ENCODE measurements at places on chromosomes 5 and 9.

- H3K27ac ChIP-seq, result no peak overlapping the region
- no peak for DNase-seq
- H3K27me3 ChIP-seq, result no peaks in the 10 kb centered on the region
- 0 out of 2 replicates have a peak, but pooled peaks cover 6% of the 10 kb centered on the region for H3K4me1 ChIP-seq
- no peaks in the 10 kb centered on the region for H3K36me3 ChIP-seq
Measured at GRCh38 chr9:135902655-135903357, 4.5 kb downstream of the CAMSAP1 start.

DNA sequence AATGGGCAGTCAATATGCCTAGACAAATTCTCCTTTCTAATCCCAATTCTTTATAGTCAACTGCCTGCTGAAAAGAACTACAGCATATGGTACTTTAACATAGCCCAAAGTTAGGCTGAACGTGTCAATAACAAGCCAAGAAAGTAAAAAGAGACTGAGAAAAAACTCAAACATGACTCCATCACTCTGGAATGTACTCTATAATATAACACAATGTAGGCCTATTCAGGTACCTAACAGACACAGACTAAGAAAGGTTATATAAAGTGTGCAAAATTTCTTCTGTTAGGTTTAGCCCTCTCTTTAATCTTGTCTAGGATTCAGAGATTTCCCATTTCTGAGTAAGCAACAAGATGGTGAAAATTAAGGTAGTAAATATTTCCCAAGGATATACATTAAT lies 209.7 kb upstream of the PRR16 start:
- DNase-seq, result no peak
- no peak overlapping the region for H3K27ac ChIP-seq

DNA sequence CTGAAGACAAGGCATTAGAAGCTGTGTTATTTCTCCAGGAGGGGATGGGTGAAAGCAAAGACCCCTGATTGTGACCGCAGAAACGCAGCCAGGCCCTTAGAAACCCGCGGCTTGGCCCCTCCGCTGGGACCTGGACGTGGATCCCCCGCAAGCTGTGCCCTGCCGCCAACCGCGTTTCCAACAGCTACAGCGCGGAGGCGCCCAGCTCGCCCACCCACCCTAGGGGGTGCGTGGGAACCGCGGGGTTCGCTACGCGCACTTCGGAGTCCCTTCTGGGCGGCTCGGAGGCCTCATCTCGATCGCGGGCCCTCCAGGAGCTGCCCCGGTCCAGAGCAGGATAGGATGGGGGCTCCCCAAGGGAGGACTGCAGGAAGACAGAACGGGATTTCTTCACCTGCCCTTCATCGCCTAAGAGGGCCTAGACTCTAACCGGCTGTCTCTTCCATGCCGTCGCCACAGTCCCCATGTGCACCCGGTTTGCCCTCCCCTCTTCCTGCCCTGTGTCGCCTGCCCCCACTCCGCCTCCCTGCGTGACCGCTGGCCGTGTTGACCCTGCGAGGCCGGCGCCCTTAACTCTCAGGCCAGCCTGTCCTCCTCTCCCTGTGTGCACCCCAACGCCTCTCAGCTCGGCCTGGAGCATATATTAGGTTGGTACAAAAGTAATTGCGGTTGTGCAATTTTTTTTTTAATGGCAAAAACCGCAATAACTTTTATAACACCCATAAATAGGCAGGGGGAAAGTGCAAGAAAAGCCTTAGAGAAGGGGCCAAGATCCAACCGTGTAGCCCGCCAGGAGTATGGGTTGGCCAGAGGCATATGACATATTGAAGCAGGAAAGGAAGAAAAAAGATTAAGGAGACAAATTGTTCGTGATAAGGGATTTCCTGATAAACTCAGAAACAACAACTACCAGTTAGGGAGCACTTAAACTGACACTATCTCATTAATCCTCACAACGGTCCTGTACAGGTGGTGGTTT lies 68.1 kb upstream of the FREM1 start:
- no peaks in the 10 kb centered on the region for H3K36me3 ChIP-seq
- no peaks in the 10 kb centered on the region for H3K4me1 ChIP-seq
- H3K4me3 ChIP-seq, result no peak overlapping the region

GRCh38 chr5:122858451-122858850 lies 13.0 kb downstream of the SNX24 start:
- DNase-seq, result no peak
- no peaks in the 10 kb centered on the region for H3K4me1 ChIP-seq
- no peak overlapping the region for H3K27ac ChIP-seq
- H3K36me3 ChIP-seq, result no peaks in the 10 kb centered on the region
- no peaks in the 10 kb centered on the region for H3K27me3 ChIP-seq
- H3K4me3 ChIP-seq, result no peak overlapping the region

GRCh38 chr9:113477661-113478060 lies 14.1 kb downstream of the RGS3 start:
- H3K27me3 ChIP-seq, result no peaks in the 10 kb centered on the region
- no peak overlapping the region for H3K27ac ChIP-seq
- H3K4me1 ChIP-seq, result peaks cover 6% of the 10 kb centered on the region

- no peak for DNase-seq
- no peak overlapping the region for H3K27ac ChIP-seq
- H3K4me3 ChIP-seq, result no peak overlapping the region
- H3K27me3 ChIP-seq, result no peaks in the 10 kb centered on the region
Measured at GRCh38 chr5:31965227-31965626, 208.9 kb downstream of the GOLPH3 start.

- no peak overlapping the region for H3K4me3 ChIP-seq
- DNase-seq, result no peak
- H3K27me3 ChIP-seq, result no peaks in the 10 kb centered on the region
- H3K27ac ChIP-seq, result no peak overlapping the region
Measured at GRCh38 chr9:13735181-13735580, 455.7 kb upstream of the MPDZ start.

- no peak overlapping the region for H3K4me3 ChIP-seq
- no peaks in the 10 kb centered on the region for H3K4me1 ChIP-seq
- DNase-seq, result no peak
- no peaks in the 10 kb centered on the region for H3K36me3 ChIP-seq
- no peaks in the 10 kb centered on the region for H3K27me3 ChIP-seq
- no peak overlapping the region for H3K27ac ChIP-seq
Measured at GRCh38 chr5:8993031-8993430, 552.8 kb downstream of the SEMA5A start.

DNA sequence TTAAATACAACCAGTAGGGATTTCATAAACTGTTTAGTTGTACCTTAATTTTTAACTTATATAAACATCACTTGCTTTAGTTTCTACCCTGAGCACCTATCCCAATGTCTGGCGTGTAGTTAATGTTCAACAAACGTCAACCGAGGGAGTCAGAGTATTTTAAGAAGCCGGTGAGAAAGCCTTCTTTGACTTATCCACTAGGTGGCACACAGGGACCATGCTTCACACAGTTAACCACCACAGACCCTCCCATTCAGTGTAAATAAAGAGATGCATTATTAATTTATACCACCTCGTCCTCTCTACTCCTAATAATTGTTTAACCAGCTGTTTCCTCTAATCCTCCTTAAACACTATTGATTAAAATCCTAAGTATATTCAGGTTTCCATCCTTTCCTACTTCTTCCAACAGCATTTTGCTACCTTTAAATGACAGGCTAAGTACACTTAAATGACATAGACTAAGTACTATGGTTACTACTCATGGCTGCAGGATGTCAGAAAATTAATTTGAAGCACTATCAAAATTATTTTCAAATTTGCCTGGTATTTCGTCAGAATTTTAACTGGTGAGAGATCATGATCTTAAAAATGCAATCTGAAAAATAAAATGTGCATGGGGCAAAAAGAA lies 2.3 kb downstream of the HAPLN1 start:
- no peak overlapping the region for H3K4me3 ChIP-seq
- H3K4me1 ChIP-seq, result peaks cover 3% of the 10 kb centered on the region
- H3K27me3 ChIP-seq, result no peaks in the 10 kb centered on the region
- peak; percentile 69 for DNase-seq

- no peak for DNase-seq
- 0 out of 2 replicates have a peak, but pooled peaks cover 3% of the 10 kb centered on the region for H3K4me1 ChIP-seq
- no peak overlapping the region for H3K4me3 ChIP-seq
- H3K27me3 ChIP-seq, result no peaks in the 10 kb centered on the region
- no peaks in the 10 kb centered on the region for H3K36me3 ChIP-seq
Measured at GRCh38 chr9:127557998-127558546, 54.0 kb upstream of the STXBP1 start.
